Lung microvascular endothelial cell (primary cell): ENCODE measurements at places on chromosomes 4 and X. TPM values are rescaled to one million over a fixed set of nuclear protein-coding genes. Genes with fewer than 3 reads are reported as not detected.

Gene GLRB
- 9.6 and 29.4 TPM in 2 replicates for total RNA-seq

Gene ADRA2C
- under 0.01 TPM in 2 replicates for total RNA-seq

Gene SORCS2
- total RNA-seq: under 0.01 TPM in 2 replicates

Gene TTC29
- under 0.01 TPM in 1 of 2 replicates, not detected in the other for total RNA-seq

Gene UGT8
- not detected in 2 replicates for total RNA-seq

Gene CFP
- under 0.01 and 0.22 TPM in 2 replicates for total RNA-seq

Gene RTL5
- total RNA-seq: 0.22 and 0.60 TPM in 2 replicates

Gene ETDB
- not detected in 2 replicates for total RNA-seq
